ENCODE measurements at places on chromosomes 2 and 18.
A peak's percentile ranks its signal among the peaks of the same experiment; 100 is the strongest.

DNA sequence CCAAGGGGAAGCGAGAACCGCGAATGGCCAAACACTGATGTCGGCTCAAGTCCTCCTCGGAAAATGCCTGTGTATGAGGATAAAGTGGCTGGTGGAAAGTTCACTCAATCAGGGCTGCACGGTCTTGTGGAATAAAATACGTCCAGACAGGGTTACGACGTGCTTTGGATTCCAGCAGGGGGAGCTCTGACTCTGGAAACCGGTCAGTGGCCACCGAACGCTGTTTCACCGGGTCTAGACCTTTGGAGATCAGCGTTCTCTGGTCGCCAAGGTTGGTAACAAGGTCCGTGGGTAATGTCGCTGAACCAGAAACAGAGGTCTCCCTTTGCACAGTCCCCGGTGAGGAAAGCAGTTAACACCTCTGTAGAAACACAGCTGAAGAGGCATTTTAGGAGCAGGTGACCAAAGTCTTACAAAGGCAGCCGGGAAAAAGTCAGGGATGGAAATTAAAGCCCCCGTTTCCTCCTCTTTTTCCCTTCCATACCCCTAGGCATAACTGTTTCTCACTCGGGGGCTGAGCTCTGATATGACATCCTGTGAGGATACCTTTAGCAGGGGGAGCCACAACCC is 47.8 kb downstream of the CDCA7 start:
- peak; percentile 54 for DNase-seq

- DNase-seq: no peak
Observed at GRCh38 chr18:51330148-51330547, 132.7 kb upstream of the MEX3C start.

DNA sequence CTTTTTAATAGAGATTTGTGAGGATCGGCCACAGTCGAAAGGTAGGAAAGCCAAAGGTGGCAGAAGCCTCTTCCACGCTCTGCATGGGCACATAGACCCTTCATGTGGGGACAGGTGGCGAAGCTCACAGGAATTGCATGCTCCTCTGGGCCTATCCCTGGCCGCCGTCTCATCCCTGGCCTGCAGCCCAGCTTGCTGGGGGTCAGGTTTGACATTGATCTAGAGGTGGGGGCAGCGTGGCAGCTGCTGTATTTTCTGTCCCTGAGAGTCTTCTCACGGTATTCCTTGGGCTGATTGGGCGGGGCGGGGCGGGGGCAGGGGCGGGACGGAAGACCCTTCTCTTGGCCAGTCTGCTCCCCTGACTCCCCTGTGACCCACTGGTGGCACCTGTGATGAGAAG is 48.9 kb downstream of the STK25 start:
- no peak for DNase-seq

GRCh38 chr2:17515652-17516051 is 2.6 kb downstream of the RAD51AP2 start:
- no peak for DNase-seq

- no peak for DNase-seq
Observed at GRCh38 chr18:1648712-1649111, 744.0 kb downstream of the ADCYAP1 start.

- DNase-seq: no peak
Observed at GRCh38 chr2:207253666-207254345, 88.1 kb upstream of the KLF7 start.

DNA sequence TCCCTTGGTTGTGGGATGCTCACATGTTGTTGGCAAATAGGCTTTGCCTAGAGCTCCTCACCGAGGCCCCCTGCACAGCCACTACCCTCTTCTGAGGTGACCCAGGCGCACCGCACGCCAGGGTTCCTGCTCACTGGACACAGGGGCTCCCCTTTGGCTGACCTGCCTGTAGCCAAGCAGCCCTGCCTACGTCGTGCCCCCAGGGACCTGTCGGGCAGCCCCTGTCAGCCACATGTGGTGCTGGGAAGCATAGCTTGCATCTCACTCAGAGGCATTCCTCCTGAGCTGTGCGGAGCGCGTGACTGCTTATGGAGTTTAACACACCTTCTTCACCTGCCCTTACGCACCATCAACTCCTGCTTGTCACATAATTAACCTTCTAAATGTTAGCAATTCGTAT is 116.3 kb downstream of the ZNF236 start:
- DNase-seq: no peak

DNA sequence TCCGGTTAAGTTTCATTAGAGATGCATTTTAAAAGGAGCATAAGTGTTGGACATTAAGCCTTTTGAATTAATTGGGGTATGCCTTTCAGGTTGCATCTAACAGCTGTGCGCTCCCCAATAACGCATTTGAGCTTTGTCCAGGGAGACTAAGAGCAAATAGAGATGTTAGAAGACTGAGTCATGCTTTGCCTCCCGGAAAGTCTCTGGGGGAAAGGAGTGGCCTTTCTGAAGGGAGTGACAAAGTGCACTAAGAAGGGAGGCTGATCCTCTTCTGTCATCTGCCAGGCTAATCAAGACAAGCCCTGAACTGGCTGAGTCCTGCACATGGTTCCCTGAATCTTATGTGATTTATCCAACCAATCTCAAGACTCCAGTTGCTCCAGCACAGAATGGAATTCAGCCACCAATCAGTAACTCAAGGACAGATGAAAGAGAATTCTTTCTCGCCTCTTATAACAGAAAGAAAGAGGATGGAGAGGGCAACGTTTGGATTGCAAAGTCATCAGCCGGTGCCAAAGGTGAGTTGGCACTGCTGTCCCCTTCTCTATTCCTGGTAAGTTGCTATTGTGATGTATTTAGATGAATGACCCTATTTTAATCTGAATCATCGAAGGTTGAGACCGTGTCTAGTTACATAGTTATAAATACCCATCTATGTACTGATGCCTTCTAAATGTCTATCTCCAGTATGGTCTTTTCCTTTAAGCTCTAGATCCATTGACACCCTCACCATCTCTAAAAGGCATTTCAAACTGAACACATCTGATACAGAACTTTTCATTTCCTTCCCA is 12.1 kb downstream of the TTL start:
- no peak for DNase-seq

GRCh38 chr2:218149098-218149497 is 17.7 kb downstream of the CXCR1 start:
- DNase-seq: no peak

- DNase-seq: no peak
Observed at GRCh38 chr2:227311861-227312506, 13.1 kb upstream of the MFF start.

DNA sequence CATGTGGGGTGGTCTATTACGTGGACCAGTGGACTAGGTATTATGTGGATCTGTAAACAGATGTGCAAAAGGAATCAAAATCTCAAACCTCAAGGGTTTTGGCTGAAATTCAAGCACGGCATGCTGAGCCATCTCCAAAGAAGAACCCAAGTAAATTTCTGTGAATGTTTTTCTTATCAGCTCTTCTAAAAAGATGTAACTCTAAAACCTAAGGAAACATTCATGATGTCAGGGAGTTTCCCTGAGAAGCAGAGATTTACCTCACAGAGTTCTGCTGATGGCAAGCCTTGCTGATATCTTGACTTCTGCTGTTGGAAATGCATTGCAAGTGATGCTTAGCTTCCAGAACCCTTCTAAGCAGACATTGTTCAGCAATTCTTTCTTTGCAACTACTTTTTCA is 21.6 kb downstream of the DSG4 start:
- DNase-seq: no peak

Measured in stimulated activated CD8-positive, alpha-beta memory T cell treated with anti-CD3 and anti-CD28 coated beads, Interleukin-4, amount 100 ng/mL, for 24 hours (primary cell).